ENCODE measurements at places on chromosomes 12 and 14.

DNA sequence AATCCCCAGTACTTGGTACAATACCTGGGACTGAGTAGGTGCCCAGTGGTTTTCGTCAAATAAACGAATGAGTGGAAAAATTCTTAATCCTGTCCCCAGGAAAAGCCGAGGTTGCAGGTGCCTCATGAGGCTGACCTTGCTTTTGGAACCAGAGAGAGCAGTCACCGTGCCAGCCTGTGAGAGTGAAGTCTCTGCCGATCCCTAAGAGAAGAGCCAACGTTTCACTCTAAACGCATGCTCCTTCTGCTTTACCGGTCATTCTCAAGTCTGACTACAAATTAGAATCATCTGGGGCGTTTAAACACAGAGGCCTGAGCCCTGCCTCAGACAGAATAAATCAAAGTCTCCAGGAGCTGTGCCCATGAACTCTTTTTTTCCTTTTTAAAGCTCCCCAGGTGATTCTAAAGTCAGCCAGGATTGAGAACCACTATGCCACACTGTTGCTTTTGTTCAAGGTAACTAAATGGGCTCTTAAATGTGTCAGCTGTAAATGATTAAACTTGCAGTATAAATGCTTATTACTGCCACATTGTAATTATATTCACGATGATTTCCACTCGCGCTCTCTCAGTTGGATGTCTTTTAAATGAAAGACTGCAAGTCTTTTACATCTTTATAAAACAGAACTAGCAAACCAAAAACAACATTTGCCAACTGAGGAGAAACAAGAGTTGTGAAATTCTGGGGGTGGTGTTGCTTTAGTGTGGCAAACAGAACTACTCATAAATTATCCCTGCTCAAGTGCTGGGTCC, 26.9 kb downstream of the TCP11L2 start:
- DNase-seq, result no peak

DNA sequence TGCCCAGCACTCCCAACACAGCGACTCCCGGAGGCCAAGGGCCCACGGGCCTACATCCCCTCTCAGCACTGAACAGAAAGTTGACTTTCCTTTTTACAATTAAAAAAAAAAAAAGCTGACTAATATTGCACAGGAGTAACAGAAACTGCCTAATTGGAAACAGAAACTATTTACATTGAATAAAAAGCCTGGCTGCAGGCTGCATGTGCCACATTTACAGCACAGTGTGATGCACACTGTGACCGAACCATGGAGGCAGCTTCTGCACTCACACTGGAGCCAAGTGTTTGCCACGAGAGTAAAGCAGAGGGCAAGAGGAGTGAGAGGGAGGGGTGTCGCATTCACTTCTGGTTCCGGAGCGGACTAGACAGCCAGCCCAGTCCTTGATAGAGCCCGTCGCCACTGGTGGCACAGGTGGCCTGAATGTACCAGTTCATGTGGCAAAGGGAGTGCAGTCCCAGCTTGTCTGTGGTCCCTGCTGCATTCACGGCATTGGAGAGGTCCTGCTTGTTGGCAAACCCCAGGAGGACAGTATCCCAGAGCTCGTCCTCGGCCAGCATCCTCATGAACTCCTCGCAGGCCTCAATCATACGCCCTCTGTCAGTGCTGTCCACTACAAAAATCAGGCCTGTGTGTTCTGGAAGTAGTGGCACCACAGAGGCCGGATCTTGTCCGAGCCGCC, 59.2 kb downstream of the SPPL3 start:
- no peak for DNase-seq

DNA sequence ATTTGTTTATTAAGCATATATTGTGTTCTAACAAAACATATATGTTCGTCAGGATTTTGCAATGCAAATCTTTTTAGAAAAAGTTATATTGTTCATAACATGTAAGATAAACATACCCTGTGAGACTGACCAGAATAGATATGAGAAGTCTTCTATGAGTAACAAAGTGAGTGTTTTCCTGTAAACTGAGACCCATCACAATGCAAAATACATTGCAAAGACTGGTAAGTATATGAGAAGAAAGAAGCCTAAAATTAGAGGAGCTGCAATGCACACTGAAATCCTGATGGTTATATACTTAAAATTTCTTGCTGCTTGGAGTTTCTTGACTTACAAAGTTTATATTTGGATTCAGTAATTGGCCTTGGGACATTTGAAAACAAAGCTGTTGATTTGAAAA, 6.0 kb downstream of the HMGA2 start:
- DNase-seq, result no peak

DNA sequence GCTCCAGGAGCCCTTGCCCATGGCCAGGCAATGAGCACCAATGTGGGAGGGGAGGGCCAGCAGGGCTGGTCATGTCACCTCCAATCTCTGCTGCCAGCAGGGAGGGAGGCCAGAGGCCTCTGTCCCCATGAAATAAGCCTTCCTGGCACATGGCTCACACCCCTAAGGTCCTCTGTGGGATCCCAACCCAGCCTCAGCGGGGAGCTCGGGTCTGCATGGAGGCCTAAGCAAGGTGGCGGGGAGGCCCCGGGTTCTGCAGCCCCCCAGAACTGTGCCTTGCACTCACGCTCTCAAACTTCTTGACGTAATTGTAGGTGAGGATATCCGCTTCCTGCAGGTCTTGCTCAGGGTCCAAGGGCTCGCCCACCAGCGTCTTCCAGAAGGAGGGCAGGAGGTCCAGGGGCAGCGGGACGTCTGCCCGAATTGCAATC, 41.7 kb downstream of the TRAFD1 start:
- DNase-seq, result no peak

DNA sequence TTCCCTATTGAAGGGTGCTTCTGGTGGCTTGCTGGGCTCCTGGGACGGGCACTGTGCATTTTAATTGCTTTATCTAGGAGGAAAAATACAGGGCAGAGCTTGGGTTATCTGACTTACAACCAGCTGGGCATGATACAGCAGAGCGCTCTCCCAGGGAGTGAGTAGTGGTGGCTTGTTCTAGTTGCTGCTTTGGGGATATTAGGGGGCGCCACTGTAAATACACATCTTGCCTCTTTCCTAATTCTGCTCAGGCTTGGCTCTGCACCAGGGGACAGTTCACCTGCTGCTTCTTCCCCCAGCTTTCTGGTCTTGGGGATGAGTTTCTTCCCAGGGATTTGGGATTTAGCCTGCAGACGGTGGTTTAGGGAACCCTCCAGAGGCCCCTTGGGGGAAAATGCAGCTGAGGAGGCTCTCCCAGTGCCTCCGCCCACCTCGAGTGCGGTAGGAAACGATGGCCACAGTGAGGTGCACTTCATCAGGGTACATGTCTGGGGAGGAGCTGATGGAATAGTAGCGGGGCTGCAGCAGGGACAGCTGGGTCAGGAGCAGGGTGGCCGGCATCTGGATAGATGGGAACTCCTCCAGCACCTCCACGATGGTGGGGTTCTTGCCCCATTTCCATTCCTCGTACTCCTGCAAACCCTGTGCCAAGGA, 36.9 kb upstream of the FBXO21 start:
- DNase-seq, result no peak

- no peak for DNase-seq
Measured at GRCh38 chr14:32080001-32080510, 3.0 kb downstream of the ARHGAP5 start.

DNA sequence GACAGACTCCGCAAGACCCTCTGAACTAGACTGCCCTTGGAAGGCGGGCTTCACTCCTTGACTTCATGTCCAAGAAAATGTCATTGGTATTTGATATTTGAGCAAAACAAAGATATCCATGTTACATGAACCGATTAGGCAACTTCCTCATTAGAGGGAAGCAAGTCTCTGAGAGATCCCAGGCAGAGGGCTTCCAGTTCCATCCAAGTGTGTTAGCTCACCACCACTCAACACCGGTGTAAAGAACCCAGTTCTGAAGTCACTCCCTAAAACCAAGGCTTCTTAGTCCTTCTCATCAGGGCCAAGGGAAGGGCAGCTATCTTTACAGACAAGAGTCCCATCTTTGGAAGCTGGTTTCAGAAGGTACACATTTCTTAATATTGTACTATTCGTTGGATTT, 87.2 kb upstream of the CDKN3 start:
- no peak for DNase-seq

All from mesendoderm (in vitro differentiated cells).